ENCODE measurements at places on chromosomes 7 and 10.
A peak's percentile ranks its signal among the peaks of the same experiment; 100 is the strongest.

GRCh38 chr7:35604595-35604994, 90.3 kb downstream of the HERPUD2 start:
- no peak for DNase-seq

GRCh38 chr7:85489498-85489897, 302.6 kb upstream of the SEMA3D start:
- no peak for DNase-seq

DNA sequence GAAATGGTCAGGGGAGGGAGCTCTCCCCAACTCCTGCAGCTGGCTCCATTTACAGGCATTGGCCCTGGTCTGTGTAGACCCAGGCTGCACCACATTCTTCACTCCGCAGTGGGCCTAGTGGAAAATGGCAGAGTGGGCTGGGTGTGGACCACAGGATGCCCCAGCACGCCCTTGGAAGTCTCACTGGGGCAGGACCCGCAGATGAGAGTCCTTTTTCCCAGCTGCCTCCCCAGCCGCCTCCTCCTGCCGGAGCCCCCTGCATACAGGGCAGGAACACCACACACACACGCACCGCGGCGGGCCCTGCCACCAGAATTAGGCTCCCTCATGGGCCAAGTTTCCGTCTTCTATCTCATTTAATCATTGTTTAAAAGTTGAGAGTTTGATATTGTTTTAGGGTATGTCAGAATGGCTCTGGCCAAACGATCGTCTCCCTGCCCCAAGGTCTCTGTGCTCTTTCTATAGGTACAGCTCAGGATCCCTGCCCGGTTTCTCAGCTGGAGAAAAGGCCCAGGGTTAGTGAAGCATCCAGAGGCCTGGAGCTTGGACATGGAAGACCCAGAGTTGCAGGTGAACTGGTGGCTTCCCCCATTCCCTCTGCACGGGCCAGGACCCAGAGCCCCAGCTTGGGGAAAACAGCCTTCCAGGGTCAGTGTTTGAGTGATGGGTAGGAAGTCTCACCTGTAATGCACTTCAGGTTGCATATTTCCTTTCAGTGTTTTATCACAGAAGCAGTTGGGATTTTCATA, 42.0 kb downstream of the ZNF467 start:
- no peak for DNase-seq

- DNase-seq = no peak
Measured at GRCh38 chr10:46096446-46096845, 50.4 kb upstream of the MSMB start.

GRCh38 chr7:137592232-137592896, 248.8 kb upstream of the PTN start:
- peak; percentile 47 for DNase-seq

DNA sequence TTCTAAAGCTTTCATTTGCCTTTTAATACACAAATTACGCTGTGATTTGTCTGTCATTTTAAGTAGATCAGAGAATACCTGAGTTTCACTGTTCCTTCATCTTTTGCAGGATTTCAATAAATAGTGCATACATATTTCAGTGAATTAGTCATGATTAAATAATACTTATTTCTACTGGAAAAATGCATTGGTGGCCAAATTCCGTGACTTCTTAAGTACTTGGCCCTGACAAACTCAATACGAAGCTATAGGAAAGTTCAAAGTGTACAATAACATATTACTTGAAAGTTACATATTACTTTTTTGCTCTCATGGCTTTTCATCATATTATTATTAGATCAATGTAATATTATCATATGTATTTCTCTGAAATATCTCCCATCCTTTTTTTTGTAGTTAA, 16.1 kb upstream of the PLXDC2 start:
- DNase-seq = no peak

DNA sequence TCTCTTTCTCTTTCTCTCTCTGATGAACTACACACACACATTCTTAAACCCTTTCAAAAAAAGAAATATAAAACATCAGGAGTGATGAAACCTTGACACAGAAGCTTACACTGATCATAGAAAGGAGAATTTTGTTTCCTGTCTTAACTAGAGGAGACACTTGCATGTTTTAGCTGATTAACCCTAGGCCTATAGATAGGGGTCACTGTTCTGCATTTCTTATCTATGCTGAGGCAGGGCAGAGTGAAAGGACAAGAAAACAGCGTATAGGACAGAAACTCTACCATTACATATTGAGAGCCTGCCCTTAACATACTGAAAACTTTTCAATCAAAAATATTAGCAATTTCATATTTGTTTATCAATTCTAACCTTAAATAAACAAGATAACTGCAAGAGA, 680.6 kb upstream of the MBL2 start:
- DNase-seq = no peak

GRCh38 chr7:76262683-76263402, 39.6 kb upstream of the HSPB1 start:
- DNase-seq = peak; percentile 58

GRCh38 chr10:87846023-87846422, 17.3 kb downstream of the KLLN start:
- no peak for DNase-seq

DNA sequence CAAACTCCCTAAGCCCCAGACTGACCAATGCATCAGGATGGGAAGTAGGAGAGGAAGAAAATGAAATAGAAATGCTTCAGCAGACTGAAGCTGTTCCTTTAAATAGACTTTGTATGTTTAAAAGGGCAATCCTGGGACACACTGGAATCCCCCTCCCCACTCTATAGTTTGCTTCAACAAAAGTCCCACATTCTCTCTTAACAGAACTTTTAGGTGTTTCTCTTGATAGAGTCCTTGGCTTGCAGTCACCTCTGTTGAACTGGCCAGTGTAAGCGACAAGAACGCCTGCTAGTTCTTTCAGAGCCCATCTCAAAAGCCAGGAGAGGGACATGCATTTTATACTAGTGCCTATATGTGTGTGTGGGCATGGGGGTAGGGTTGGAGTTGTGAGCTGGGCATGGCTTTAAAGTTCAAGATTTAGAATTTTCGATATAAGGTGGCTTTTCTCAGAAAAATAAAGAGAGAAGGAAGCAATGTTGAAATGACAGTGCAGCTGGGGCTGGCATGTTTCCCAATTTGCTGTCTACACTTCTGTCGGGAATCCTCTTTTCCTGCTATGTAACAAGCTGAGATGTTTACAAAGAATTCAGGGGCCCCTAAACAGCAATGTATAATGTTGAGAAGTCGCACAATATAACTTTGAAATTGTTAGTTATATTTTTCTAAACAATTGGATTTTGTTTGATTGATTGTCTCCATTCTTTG, 2.1 kb downstream of the TBX20 start:
- no peak for DNase-seq

DNA sequence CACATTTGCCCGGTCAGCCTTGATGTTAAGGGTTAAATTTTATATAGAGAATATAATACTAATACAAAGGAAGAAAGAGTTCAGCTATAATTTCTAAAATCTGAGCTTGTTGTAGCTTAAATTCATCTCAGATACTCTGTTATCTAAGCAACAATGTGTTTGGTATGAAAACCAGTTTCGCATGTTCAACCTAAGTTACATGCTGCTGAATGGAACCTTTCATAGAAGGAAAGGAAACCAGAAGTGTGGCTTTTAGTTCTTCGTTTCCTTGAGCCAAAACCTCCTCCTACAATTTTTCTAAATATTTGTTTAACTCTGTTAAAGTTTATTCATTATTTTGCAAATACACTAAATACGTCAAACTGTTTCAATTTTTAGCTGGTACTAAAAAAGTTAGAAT, 18.5 kb downstream of the AGR2 start:
- no peak for DNase-seq

GRCh38 chr10:125982260-125982948, 86.0 kb downstream of the FANK1 start:
- no peak for DNase-seq

DNA sequence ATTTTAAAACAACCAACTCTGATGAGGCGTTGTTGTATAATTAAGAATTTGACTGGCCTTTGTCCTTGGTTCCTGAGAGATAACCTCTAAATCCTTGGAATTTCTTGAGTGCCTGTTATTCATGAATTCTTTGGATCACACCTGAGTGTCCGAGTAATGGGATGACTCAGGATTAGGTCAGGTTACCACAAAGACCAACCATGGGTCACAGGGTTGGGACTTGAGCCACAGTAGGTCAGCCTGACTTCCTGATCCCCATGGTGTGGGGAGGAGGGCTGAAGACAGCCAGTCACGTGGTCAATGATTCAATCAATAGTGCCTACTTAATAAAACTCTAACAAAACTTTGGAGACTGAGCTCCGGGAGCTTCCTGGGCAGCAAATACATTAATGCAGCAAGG, 192.5 kb downstream of the GFRA1 start:
- DNase-seq = no peak

GRCh38 chr10:127041552-127041951, 136.3 kb downstream of the DOCK1 start:
- DNase-seq = no peak

DNA sequence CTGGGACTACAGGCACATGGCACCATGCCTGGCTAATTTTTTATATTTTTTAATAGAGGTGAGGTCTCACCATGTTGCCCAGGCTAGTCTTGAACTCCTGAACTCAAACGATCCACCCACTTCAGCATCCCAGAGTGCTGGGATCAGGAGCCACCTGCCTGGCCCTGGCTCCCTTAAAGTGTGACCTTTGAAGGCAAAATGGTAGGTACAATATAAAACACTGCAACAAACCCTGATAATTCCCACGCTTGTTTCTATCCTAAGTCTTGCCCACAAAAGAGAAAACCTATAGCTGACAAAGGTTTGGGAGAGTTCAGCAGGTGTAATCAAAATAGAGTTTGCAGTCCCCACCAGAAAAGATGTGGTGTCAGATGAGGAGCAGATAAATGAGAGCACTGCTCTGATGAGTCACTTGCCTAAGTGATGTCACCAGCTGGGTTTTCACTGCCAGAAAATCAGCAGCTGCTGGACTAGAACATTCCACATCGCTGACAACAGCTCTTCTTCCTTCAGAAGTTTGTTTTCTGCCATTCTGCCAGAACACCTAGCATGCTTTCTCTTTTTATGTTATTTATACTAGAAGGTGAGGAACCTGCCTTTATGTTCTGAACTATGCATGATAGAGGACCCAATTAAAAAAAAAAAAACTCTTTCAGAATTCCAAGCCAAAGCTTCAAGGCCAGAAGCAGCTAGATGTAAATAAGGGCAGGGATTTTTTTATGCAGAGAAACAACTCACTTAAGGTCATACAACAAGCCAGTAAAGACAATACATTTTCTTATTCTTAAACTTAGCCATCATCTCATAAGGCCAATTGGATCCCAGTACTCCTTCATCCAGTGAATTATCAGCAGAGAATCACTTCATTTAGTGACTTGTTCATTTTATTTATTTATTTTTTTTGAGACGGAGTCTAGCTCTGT, 18.0 kb downstream of the PURB start:
- no peak for DNase-seq

GRCh38 chr7:73858807-73859206, 2.2 kb upstream of the TMEM270 start:
- DNase-seq = no peak

DNA sequence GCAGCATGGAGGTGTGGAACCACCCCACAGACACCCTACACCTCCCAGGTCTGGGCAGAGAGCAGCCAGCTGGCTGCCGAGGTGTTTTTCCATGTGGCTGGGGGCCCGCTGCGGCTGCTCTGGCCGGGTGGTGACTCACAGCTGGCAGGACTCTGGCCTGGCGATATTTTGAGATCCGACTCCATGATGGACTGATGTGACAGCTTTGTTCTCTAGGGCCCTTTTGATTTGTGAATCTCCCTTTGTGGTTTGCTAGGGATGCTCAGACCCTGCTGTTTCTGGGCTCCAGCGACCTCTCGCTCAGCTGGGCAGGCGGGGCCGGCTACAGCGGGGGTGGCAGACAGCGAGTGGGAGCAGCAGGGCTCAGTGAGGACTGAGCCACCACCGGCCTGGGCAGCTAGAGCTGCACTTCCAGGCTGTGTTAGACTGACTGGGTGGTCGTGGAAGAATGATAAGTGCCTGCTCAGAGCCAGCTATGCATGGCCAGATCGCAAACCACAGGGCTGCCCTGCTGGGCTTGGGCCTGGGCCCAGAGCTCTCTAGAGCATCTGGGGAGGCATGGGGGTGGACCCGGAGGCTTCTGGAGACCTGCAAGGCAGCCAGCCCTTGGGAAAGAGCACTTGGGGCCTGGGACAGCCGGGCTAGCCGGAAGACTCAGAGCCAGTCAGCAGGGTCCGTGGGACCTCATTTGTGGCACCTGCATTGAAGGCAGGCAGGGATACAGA, 46.2 kb upstream of the GDF10 start:
- DNase-seq = no peak

GRCh38 chr10:29130190-29130673, 158.6 kb upstream of the LYZL1 start:
- no peak for DNase-seq

DNA sequence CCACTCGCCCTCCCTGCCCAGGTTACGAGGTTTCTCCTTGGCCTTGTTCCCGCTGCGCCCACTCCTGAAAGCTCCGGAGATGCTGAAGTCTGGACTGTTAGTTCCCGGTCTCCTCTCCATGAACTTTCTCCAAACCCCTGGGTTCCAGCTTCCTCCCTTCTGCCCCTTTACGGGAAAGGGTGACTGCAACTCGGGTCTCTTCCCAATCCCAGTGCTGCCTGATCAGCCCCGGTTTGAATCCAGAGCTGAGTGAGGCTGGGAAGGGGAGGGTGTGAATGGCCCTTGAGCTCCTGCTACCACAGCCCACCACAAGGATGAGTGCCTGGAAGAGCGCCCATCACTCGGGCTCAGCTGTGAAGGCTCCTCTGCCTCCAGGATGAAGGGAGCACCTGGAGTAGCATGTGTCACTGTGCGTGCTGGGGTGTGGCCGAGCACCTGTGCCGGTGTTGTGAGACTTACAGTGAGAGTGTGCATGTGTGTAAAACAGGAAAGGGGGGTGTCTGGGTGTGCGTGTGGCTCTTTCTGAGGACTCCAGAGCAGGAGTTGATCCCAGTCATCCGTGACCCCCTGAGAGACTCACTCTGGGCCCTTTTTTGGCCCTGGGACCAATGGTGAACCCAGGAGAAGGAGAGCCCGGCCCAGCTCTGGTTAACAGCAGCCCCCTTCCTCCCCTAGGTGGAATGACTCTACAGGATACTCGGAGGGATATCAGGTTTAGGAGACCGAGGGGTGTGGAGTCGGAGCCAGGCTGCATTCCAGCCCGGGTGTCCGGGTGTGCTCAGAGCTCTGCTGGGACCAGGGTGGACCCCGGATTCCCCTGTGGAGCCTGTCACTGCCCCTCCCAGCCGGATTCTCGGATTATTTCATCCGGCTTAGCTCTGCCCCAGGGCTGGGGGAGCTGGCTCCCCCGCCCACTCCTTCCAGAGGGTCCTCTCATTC, 1.1 kb upstream of the ZNF467 start:
- no peak for DNase-seq

- DNase-seq = no peak
Measured at GRCh38 chr7:27453702-27454405, 208.8 kb downstream of the HIBADH start.

GRCh38 chr7:107668296-107668695, 7.7 kb downstream of the SLC26A4 start:
- no peak for DNase-seq

GRCh38 chr7:132247995-132248618, 328.2 kb downstream of the PLXNA4 start:
- no peak for DNase-seq

Data from NCI-H2107 (cell line).